ENCODE measurements at places on chromosomes 7 and 10.

GRCh38 chr10:119281581-119282071 is 74.3 kb downstream of the GRK5 start:
- DNase-seq: no peak

GRCh38 chr10:84159076-84159685 is 14.4 kb upstream of the GPR15LG start:
- no peak for DNase-seq

DNA sequence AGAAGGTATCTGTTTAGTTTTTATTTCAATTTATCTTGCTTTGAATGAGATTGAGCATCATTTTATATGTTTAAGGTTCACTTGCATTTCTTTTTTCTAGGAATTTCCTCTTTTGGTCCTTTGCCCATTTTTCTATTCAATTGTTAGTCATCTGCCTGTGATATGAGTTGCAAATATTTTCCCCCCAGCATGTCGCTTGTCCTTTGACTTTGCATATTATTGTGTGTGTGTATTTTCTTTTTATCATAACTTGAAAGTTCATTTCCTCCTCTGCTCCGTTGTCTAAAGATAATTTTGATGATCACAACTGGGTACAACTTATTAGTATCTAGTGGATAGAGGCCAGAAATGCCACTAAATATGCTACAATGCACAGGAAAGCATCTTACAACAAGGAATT is 132.7 kb upstream of the MDFIC start:
- DNase-seq: no peak

- DNase-seq: peak; percentile 60
Observed at GRCh38 chr10:115093286-115093775, at the start of gene ATRNL1. ATRNL1 (plus strand) TSS chr10:115093365; CDS start chr10:115093751, 386 bp downstream.

GRCh38 chr7:101743995-101744360 is 73.4 kb upstream of the CUX1 start:
- no peak for DNase-seq

DNA sequence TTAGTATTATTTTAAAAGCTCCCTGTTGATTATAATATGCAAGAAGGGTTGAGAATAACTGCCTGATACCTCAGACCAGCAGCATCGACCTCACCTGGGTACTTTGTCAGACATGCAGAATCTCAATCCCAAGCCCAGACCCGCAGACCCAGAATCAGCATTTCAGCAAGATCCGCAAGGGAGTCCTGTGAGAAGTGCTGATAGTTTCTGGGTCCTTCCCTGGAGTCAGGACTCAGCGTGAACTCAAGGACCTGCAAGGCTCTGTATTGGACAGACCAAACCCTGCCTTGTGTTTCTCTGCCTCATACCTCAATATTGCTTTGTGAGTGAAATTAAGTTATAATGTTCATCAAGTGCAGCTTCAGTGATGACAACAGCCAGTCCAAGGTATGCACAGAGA is 149.5 kb upstream of the NPY start:
- DNase-seq: no peak

- peak; percentile 77 for DNase-seq
Observed at GRCh38 chr10:118045837-118046394, 825 bp downstream of the RAB11FIP2 start.

- DNase-seq: no peak
Observed at GRCh38 chr7:64320547-64321513, 7.1 kb downstream of the ZNF736 start.

- DNase-seq: no peak
Observed at GRCh38 chr10:122018491-122018890, 29.5 kb downstream of the TACC2 start.

DNA sequence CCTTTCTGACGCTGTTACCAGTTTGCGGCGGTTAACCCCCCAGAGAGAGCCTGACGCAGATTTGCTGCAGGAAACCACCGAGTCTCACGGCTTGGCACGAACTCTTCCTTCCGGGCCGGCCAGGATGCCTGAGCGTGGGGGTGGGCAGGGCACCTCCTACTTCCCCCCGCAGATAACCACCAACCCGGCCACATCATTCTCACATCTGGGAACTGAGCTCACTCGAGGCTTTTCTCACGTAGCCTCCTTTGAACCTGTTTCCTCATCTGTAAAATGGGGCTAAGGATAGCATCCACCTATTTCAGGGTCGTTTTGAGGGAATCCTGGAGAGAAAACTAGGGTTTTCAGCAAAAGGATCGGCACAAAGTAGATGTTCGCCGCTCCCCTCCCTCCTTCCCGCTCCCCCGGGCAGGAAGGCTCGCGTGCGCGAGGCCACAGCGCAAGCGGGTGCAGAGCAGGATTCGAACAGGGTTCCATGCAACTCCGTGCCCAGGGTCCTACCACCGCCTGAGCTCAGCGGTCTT is 23.6 kb downstream of the DDIT4 start:
- DNase-seq: peak; percentile 94

DNA sequence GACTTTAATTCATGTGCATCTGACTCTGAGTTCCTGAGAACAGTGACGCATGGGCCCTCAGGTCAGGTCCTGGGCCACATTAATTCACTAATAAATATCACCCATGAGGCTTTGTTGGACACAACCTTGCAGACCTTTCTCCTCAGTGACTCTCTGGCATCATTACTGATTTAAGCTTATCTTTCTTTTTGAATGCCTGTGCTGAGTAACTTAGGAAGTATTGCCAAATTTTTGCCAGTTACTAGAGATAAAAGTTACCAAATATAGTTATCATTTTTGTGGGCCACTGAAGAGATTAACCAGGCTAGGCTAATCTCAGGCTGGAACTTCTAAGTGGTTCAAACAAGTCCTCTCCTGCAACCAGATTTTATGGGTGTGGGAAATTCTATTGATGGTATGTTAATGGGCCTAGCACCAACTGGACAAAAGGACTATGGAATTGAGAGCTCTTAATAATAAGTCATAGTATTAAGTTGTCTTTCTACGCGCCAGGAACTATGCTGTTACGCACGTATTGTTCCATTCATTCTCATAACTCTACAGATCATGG is 28.8 kb upstream of the PRTFDC1 start:
- no peak for DNase-seq

DNA sequence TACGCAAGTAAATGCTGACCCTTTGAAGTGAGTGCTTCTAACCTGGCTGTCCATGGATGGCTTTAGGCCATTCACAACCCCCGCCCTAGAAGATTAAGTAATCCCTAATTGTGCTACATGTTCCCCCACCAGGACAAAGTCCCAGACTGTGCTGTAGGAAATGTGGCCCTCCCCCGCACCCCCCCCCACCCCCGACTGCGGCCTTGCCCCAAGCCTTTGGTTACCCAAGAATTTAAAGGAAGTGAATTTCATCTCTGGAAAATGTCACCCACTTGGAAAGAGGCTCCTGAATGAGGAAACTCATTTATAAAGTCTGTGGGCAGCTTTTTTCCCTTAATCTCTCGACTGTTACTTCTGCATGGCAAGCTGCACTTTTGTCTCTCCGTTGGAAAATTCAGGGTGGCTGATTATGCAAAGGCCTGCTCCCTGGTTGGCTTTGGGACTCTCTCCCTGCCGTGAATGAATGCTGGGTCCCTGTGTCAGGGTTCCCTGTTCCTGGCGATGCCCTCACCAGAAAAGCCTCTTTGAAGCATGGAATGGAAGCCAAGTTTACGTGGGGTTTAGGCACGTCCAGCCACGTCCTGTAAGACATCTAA is 31.4 kb upstream of the AQP1 start:
- no peak for DNase-seq

- DNase-seq: no peak
Observed at GRCh38 chr10:71067098-71067740, 145.2 kb upstream of the UNC5B start.

Measured in suprapubic skin (tissue), 4 donors.